ENCODE measurements at places on chromosomes 11 and 22. TPM values are rescaled to one million over a fixed set of nuclear protein-coding genes. Genes with fewer than 3 reads are reported as not detected.

LRRC10B gene
- total RNA-seq, result not detected

MS4A15 gene
- total RNA-seq, result not detected

CCDC81 gene
- 0.79 TPM for total RNA-seq

FOLR3 gene
- 2.3 TPM for total RNA-seq

TRPM5 gene
- under 0.01 TPM for total RNA-seq

OR2AT4 gene
- not detected for total RNA-seq

KCTD14 gene
- total RNA-seq, result 7.9 TPM

HBG2 gene
- not detected for total RNA-seq

PLEKHA7 gene
- 122 TPM for total RNA-seq

CRACR2B gene
- 1.2 TPM for total RNA-seq

DEUP1 gene
- total RNA-seq, result 0.39 TPM

VSIG10L2 gene
- not detected for total RNA-seq

RTN3 gene
- 37.3 TPM for total RNA-seq

RAC2 gene
- 22.4 TPM for total RNA-seq

CARD16 gene
- not detected for total RNA-seq

PACSIN2 gene
- total RNA-seq, result 114 TPM

KRTAP5-10 gene
- total RNA-seq, result not detected

Measured in placental epithelial cell (primary cell).